ENCODE measurements at places on chromosomes 2 and 18. TPM values are rescaled to one million over a fixed set of nuclear protein-coding genes. Genes with fewer than 3 reads are reported as not detected.

Gene RGPD5
- 46.4 TPM for total RNA-seq

- H3K27ac ChIP-seq, result no peak overlapping the region
- H3K36me3 ChIP-seq, result no peaks in the 10 kb centered on the region
- no peaks in the 10 kb centered on the region for H3K27me3 ChIP-seq
- H3K4me3 ChIP-seq, result no peak overlapping the region
Observed at GRCh38 chr2:186101616-186102015, 363.0 kb downstream of the FSIP2 start.

Gene CDKL4
- 1.5 TPM for total RNA-seq

GRCh38 chr18:32878436-32878835 lies 105.6 kb upstream of the KLHL14 start:
- no peak for DNase-seq
- H3K27me3 ChIP-seq, result no peaks in the 10 kb centered on the region
- H3K36me3 ChIP-seq, result no peaks in the 10 kb centered on the region
- H3K4me1 ChIP-seq, result no peaks in the 10 kb centered on the region
- H3K27ac ChIP-seq, result no peak overlapping the region
- H3K4me3 ChIP-seq, result no peak overlapping the region

Gene ZNF519
- total RNA-seq, result 2.9 TPM

DNA sequence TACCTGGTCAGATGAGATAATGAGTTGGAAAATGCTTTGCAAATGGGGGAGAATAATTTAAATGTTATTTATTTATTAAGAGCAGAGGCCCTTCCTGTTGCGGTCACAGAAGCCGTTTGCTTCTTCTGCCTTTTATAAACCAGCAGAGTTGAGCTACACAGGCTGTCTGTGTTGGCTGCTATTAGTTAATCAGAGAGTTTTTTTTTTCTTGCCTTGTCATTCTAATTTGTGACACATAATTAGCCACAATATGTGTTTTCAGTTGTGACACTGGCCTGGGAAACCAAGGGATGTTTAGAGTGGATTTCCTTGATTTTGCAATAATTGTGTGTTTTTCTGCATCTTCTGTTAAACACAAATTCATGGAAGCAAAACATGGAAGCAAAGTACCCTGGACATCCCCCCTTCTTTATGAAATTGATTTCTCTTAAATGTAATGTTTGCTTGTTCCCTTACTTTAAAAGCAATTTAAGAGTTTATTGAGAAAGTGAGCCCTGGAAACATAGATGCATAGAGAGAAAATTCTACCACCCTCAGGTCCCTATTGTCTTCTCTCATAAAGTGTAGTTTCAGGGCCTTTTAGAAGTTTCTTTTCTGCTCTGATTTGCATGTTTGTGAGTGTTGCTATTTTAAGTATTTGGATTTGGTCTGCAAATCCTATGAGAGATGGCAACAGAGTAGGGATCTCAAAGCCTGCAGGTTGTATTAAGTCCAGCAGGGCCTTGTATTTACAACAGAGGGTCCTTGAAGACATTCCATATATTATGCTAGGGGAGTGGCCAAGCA lies 22.8 kb upstream of the IL37 start:
- H3K4me3 ChIP-seq, result no peak overlapping the region
- H3K4me1 ChIP-seq, result no peaks in the 10 kb centered on the region
- no peak overlapping the region for H3K27ac ChIP-seq
- H3K27me3 ChIP-seq, result no peaks in the 10 kb centered on the region
- no peak for DNase-seq
- no peaks in the 10 kb centered on the region for H3K36me3 ChIP-seq

- DNase-seq, result no peak
- H3K27ac ChIP-seq, result no peak overlapping the region
- H3K36me3 ChIP-seq, result no peaks in the 10 kb centered on the region
- H3K4me1 ChIP-seq, result no peaks in the 10 kb centered on the region
Observed at GRCh38 chr18:68608851-68609490, 105.9 kb downstream of the TMX3 start.

Gene RND3
- 74.0 TPM for total RNA-seq

Gene UGT1A10
- not detected for total RNA-seq
